ENCODE measurements at places on chromosomes 6 and 20.

DNA sequence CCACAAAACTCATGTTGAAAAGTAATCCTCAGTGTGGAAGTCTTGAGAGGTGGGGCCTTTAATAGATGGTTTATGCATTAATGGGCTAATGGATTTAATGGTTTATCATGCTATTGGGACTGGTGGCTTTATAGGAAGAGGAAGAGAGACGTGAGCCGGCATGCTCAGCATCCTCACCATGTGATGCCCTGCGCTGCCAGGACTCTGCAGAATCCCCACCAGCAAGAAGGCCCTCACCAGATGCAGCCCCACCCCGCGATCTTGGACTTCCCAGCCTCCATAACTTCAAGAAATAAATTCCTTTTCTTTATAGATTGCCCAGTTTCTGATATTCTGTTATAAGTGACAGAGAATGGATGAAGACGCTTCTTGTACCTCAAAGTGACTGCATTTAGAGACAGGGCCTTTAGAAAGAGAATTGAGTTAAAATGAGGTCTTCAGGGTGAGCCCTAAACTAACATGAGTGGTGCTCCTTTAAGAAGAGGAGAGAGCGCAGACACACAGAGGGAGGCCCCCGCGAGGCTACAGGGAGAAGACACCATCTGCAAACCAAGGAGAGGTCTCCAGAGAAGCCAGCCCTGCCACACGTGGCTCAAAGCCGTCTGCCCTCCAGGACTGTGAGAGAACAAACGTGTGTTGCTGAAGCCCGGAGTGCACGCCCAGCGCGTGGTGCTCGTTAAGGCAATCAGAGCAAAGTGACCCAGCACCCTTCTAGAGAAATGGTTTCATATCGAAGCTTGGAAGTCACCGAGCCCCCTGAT is 56.9 kb downstream of the IRF4 start:
- DNase-seq, result no peak

- no peak for DNase-seq
These were observed 105.5 kb downstream of the PPP1R14C start for GRCh38 chr6:150248300-150248699.

GRCh38 chr6:56244089-56244488 is 3.3 kb downstream of the COL21A1 start:
- no peak for DNase-seq

- DNase-seq, result no peak
These were observed 1.7 kb downstream of the LOC128125822 start for GRCh38 chr6:63573899-63574553.

- DNase-seq, result no peak
These were observed 319.6 kb upstream of the POU3F2 start for GRCh38 chr6:98514796-98515195.

GRCh38 chr6:56570413-56571359 is 72.0 kb downstream of the DST start:
- DNase-seq, result no peak

DNA sequence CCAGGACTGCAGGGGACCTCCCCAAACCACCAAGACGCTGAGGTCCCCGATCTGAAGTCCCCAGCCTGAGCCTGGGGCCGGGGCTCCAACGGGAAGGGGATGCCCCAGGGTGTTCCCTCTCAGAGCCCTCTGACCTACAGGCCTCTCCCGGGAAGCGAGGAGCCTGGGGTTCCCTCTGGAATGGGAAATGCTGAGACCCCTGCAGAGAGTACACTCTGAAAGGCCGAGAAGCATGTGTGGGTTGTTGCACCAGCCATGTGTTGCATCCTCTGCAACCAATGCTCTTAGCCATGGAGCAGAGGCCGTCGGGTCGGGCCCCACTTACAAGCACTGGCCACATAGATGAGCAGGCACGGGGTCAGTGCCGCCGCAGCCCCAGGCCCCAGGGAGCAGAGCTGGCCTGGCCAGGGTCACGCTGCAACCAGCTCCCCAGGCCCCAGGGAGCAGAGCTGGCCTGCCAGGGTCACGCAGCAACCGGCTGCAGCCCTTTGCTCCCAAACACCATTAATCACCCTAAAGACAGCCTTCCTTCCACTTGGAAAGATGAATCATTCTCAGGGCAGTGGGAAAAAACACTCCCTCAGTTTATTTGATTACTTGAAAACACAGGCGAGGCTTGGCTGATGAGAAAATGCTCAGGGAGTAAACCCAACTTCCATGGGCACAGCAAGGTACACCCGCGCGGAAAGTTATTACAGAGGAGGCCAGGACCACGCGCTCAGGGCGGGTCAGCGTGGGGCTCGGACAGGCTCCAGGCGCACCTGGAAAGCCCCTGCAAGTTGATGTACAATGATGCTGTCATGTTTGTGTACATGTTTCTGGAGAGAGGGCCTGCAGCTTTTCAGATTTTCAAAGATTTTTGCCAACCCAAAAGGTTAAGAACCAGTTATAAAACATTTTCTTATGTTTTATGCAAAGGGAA is 78.0 kb upstream of the AFDN start:
- DNase-seq, result no peak

GRCh38 chr20:4794846-4795245 is 73.1 kb downstream of the PRND start:
- peak; percentile 34 for DNase-seq

- DNase-seq, result peak; percentile 68
These were observed 9.6 kb upstream of the PCMTD2 start for GRCh38 chr20:64245746-64246595.

- DNase-seq, result no peak
These were observed 82.3 kb upstream of the PHACTR2 start for GRCh38 chr6:143595251-143596036.

DNA sequence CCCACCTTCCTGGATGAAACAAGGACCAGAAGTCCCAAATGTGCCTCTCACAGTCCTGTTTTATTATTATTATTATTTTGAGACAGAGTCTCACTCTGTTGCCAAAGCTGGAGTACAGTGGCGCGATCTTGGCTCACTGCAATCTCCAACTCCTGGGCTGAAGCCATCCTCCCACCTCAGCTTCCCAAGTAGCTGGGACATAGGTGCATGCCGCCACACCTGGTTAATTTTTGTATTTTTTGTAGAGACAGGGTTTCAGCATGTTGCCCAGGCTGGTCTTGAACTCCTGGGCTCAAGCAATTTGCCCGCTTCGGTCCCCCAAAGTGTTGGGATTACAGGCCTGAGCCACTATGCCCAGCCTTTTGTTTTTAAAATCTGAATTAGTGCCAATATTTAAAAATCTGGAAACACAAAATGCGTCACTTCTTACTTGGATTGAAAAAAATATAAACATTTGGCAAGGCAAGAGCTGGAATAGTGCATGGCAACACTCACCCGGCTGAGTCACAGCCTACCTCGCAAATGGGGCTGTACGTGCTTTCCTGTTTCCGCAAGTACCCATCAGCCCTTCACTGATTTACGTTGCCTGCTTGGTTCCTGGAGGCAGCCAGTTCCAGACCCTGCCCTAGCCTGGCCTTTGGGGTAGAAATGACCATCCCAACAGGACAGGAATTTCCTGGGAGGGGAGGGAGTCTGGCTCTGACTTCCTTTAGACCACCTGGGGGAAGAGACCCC is 6.3 kb downstream of the SDCBP2 start:
- peak; percentile 78 for DNase-seq

GRCh38 chr20:44858606-44859360 is 26.7 kb upstream of the YWHAB start:
- no peak for DNase-seq

- DNase-seq, result no peak
These were observed 388.4 kb downstream of the BTBD3 start for GRCh38 chr20:12306107-12306506.

DNA sequence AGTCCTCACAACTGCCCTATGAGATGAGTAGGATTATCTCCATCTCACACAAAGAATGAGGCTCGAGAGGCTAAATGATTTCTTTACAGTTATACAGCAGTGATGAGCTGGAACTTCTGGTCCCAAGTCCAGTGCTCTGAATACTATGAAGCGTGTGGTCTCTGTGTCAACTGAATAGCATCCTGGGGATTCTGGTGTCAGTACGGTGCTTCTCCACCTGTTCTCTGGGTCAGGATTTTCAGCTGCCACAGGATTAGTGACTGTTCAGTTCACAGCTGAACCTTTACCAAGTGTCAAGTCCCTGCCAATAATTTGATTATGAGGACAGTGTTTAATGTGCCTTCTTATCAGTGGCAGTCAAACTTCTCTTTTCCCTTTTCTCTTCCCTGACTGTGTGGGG is 5.2 kb upstream of the MAFB start:
- DNase-seq, result no peak

GRCh38 chr6:118933855-118934460 is 1.0 kb downstream of the MCM9 start:
- DNase-seq, result no peak
